ENCODE measurements at places on chromosomes 16 and 17.

DNA sequence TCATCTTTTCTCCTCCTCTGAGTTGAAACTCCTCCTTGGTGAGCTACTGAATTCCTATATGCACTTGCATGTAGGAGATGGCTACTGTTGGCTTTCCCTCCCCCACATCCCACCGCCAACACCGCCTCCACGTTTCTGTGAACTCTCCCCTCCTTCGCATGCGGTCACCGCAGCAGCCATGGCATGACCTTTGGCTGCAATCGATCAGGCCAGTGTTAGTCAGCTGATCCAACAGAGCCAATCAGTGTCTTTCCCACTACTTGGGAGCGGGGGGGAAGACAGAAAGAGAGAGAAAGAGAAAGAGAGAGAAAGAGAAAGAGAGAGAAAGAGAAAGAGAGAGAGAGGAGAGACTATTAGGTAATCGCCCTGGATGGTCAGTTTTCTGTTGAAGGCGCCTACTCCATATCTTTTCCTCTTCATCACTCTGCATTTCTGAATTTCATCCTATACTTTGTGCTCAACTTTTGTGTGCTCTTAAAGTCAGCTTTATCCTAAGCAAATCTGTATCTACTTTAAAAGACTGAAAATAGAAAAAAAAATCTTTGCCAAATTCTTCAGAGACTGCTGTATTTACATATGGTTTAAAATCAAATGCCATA lies 22.7 kb downstream of the ASGR1 start:
- no peak for DNase-seq

GRCh38 chr17:14302431-14303099 lies 1.7 kb downstream of the HS3ST3B1 start:
- peak; percentile 85 for DNase-seq

DNA sequence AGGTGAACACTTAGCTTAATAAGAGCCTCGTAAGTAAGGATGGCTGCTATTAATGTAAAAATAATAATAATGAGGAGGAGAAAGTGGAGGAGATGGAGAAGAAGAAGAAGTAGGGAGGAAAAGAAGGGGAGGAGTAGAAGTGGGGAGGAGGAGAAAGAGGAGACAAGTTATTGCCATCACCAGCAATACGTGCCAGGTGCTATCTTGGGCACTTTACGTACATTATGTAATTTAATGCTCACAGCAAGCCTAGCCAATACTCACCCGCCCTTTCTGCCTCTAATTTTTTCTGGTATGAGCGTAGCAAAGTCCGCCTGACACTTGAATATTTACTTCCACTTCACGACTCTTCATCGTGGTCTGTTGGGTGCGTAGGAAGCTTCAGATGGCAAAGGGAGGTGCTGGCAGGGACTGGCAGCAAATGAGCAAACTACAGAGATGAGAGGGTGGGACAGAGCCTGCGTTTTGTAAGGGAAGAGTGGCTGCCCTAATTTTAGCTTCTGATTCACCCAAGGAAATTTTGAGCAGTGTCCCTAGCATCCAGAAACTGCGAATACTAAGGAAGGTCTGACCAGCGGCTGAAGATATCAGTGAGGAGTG lies 42.1 kb upstream of the CDH13 start:
- DNase-seq, result no peak

- no peak for DNase-seq
Measured at GRCh38 chr16:54817432-54817831, 113.2 kb upstream of the IRX5 start.

- no peak for DNase-seq
Measured at GRCh38 chr16:13436641-13437412, 483.1 kb upstream of the ERCC4 start.

- no peak for DNase-seq
Measured at GRCh38 chr17:80812362-80813088, 179.1 kb upstream of the CHMP6 start.

DNA sequence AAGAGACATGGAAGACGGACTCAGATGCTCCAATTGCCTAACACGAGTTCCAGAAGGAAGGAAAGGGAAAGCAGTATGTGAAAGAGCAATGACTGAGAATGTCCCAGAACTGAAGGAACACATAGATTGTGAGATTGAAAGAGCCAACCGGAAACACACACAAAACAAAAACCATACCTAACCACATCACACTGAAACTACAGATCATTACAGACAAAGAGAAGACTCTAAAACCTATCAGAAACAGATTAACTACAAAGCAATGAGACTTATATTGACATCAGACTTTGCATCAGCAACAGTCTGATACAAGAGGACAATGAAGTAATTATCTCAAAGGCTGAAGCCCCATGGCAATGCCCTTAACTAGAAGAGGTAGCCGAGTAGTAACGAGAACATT lies 45.6 kb upstream of the CLEC18B start:
- no peak for DNase-seq

GRCh38 chr17:60887614-60888028 lies 210.0 kb downstream of the BCAS3 start:
- DNase-seq, result no peak

DNA sequence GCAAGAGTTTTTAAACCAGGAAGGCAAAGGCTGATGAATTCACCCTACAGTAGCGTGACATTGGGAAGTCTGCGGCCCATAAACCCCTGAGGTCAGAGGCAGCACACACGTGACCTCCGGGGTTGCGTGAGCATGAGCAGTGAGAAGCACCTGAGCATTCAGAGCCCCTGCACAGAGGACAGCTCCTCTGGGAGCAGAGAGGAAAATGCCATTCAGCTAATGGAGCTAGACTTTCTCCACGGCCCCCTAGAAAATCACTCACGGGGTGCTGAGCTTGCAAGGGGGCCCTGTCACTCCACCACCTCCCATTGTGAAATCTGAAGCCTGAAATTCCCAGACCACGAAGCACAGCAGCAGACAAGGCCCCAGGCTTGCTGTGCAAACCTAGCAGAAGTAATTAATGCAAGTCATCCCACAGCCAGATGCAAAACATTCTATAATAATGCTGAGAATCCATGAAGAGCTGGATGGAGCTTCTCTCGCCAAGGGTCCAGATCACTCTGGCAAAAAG lies 114.9 kb upstream of the RCVRN start:
- no peak for DNase-seq

GRCh38 chr17:43599046-43599395 lies 52.9 kb upstream of the ETV4 start:
- no peak for DNase-seq

- DNase-seq, result no peak
Measured at GRCh38 chr16:73915935-73916334, 380.7 kb upstream of the PSMD7 start.

DNA sequence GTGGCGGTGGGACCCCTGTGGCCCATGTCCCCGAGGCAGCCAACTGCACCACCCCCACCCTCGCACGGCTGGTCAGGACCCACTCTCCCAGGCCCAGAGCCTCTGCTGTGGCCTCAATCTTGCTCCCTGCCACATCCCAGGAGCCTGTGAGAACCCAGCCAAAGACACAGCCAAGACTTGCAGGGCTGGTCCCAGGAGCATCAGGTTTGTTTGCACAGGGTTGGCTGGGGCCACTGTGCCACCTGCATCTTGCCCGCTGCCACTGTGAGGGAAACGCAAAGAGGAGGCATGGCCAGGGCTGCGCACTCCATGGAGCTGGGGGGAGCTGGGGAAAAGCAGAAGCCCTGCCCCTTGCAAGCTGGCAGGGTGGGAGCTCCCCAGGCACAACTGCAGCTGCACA lies 92.5 kb downstream of the SSH2 start:
- DNase-seq, result no peak

DNA sequence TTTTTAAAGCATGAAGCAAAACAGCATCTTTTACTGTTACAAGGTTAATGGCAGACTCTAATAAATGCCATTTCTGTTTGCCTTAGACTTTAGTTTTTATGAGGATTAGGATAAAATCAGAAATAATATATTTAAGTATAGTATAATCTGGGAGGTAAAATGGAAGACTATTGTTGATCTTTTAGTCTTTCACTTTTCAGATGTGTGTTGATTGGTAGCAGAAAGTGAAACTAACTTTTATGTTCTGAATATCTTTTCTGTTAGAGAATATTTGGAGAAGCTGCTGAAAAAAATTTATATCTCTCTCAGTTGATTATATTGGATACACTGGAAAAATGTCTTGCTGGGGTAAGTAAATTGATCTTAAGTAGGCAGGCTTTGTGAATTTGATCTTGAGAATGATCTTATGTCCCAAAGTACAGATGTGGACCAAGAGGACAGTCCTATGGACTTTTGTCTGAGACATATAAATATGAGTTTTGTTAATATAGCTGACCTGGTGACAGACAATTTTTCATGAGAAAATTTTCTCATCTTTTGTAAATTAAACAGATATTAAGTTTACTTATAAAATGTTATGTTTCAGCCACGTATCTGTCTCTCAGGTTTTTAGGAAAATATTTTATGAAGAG lies 64.1 kb downstream of the NF1 start:
- DNase-seq, result peak; percentile 31

DNA sequence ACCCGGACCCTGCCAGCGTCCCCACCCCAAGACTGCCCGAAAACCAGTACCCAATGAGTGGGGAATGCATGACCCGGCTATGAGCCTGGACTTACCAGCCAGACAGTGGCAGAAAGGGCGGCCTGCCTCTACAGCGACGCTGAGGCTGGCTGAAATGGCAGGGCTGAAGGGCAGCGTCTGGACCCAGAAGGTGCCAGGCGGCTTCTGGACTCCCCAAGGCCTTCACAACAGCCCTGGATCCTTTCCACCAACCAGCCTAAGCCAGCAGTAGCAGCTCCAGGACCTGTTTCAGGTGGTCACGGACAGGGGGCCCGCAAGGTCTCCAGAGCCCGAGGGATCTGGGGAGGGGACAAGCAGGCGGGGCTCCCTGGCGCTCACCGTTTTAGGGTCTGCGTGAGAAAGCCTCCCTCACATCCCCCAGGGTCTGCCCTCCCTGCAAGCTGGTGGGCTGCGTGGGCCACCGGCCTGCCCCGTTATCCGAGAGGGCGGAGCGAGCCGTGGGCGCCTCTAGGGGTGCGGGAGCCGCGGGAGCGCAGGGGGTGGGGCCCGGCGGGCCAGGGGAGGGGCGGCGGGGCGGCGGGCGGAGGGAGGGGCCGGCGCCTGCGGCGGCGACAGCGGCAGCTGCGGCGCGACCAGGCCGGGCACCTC lies at the start of gene RIPOR1:
RIPOR1 (plus strand) TSS at position 608 of the 648 bp plus-strand sequence. CDS start 9,618 bp downstream, outside the sequence.
- peak; percentile 48 for DNase-seq

GRCh38 chr17:34081269-34081668 lies 173.8 kb upstream of the CCL2 start:
- no peak for DNase-seq

GRCh38 chr17:55722742-55723487 lies at the start of gene TMEM100:
Gene TMEM100, minus strand, starts transcription at chr17:55722864. Its CDS starts 1,794 bp downstream, at chr17:55721070.
- DNase-seq, result no peak

DNA sequence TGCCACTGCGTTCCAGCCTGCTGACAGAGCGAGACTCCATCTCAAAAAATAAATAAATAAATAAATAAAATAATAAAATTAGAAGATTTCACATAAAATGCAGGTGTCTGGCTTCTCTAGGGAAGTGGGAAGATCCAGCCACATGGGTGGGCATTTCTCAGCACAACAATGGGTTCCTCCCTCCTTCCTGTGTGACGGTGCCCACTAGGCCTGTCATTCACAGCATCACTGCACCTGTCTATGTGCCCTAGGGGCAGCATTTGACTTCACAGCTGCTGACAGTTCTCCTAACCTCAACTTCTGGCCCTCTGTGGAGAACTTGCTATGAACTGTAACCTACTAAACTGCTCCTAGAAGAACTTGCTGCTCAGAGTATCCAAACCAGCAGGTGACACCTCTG lies 3.0 kb downstream of the ABHD15 start:
- no peak for DNase-seq

DNA sequence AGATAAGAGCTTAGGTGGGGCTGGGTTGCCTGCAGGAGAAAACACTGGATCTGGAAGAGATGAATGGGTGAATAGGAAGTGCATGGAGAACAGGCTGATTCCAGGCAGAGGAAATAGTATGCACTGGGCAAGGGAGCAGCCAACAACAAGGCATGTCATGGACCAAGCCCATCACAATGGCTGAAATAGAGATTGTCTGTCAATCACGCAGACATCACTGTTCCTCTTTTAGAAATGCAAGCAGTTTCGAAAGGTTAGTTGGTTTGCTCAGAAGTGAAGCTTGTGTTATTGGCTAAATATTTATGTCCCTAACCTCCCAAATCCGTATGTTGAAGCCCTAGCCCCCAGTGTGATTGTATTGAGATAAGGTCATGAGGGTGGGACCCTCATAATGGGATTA lies 621.7 kb upstream of the CDH11 start:
- no peak for DNase-seq

DNA sequence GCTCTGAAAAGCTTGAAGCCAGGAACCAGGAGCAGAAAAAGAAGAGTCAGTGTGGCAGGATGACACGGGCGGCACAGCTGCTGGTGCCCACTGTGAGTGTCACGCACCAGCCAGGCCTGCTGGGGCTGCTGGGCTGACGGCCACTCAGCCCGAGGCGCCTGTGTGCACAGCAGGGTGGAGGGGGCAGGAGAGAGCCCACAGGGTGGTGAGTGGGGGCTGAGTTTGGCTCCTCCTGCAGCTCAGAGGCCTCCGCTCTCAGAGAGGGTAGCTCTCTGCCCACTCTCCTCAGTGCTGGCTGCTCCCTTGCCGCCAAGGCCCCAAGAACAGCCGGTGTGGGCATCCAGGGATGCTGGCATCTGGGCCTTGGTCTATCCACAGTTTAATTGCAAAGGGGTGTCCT lies 59.6 kb downstream of the GSG1L start:
- DNase-seq, result no peak

GRCh38 chr16:84450176-84450865 lies 54.1 kb downstream of the MEAK7 start:
- no peak for DNase-seq

GRCh38 chr17:41339571-41340172 lies 11.0 kb downstream of the KRT33A start:
- DNase-seq, result no peak

GRCh38 chr16:76964464-76965154 lies 226.4 kb upstream of the MON1B start:
- no peak for DNase-seq

DNA sequence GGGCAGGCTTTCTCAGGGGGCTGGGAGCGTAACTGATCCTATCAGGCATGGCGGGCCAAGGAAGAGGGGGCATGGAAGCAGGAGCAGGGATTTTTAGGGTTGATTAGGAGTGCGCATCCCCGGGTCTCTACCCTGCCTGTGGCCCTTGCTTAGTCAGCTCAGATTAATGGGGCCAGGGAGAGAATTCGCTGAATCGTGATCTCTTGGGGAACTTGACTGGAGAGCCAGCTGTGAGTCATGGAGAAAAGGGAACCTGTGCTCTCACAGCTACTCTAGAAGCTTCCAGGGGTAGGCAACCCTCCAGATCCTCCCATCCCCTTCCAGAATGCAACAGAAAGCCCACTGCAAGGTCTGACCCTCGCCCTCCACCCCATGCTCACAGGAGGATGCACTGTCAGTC lies 3.6 kb downstream of the FOXN1 start:
- DNase-seq, result no peak

- no peak for DNase-seq
Measured at GRCh38 chr16:10982465-10983150, 38.2 kb downstream of the CLEC16A start.
